IPS DF 6.9 (cell line): ENCODE measurements at places on chromosomes 7 and 10.

- DNase-seq = no peak
Observed at GRCh38 chr7:116013675-116014074, 16.9 kb downstream of the TFEC start.

DNA sequence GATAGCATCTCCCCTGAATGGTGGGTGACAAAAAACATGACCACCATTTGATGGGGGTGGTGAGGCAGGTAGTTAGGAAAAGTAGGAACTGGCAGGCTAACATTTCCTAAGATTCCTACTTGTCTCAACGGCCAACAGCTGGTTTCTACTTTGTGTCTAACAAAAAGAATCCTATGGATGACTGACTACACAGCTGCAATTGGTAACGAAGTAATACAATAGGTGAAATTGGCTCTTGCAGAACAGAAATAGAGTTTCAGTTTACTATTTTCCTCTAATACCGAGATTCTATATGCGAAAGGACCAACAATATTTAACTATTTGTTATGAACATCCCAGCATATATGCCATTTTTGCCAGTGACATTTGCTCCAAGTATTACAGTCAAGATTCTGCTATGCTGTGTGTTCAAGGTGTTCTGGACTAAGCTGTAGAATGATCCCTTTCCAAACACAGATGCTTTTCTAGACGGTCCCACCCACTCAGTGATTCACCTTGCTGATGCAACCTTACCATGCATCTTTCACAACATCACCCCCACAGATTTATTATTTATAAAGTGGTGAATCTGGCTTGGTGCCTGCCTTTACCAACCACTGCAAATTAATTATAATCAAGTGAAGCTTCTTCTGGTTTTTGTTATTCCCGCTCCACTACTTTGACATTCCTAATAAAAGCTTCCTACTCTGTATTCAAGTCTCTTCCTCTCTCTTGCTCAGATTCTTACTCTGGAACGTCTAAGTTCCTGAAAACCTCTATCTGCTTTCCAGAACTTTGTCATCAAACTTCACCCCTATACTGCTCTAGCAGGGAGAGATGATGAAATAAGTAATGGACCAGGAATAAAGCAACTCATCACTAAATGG lies 16.8 kb downstream of the BBIP1 start:
- no peak for DNase-seq

- no peak for DNase-seq
Observed at GRCh38 chr10:110273474-110273873, 31.2 kb downstream of the SMNDC1 start.

DNA sequence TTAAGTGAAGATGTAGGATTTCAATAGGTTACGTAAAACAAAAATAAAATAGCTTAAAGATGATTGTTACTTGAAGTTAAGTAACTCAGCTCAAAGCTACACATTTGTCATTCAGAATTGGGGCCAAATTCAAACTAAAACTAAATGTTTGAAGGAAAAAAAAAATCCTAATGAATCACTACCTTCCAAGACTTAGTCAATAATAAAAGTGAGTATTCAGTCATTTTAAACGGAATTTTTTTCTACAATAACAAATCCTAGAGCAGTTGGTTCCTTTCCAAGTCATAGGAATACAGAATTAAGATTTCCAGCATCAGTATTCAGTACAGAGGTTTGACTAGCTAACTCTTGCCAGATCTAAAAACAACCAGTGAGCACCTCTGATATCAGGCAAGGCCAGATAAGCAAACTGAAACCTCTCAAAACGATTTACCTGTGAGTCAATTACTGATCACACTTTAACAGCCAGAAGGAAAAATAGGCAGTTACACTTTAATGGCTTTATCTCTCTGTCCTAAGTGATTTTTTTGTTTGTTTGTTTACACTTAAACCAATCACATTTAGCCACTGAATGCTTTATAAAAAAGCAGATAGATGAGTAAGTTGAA lies 669.8 kb upstream of the ANKRD30A start:
- DNase-seq = no peak

- DNase-seq = no peak
Observed at GRCh38 chr10:51487576-51487975, 211.8 kb downstream of the CSTF2T start.

DNA sequence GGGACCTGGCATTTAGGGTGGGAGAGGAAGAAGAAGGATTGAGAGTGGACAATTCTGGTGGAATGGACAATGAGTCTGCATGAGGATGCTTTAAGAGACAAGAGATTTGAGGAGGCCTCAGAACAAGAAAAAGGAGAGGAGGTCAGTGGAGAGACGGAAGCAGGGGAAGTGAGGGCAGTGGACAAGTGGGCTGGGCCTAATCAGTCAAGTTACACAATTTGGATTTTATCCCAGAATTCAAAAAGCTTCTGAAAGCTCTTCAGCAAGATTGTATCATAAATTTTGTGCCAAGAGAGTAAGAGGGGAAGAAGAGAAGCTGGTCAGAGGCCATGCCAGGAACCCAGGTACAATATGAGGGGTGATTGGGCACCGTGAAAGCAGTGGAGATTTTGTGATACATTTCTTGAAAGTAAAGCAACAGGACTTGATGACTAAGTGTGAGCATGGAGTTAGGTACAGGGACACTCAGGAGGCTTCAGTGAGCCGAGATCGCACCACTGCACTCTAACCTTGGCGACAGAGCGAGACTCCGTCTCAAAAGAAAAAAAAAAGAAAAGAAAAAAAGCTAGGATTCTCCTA lies 19.3 kb upstream of the TSPAN13 start:
- no peak for DNase-seq

- DNase-seq = no peak
Observed at GRCh38 chr10:68586606-68587305, 26.6 kb downstream of the TET1 start.

- no peak for DNase-seq
Observed at GRCh38 chr10:132939957-132940790, 2.2 kb downstream of the CFAP46 start.

- no peak for DNase-seq
Observed at GRCh38 chr10:69802424-69803161, 887 bp downstream of the COL13A1 start.

DNA sequence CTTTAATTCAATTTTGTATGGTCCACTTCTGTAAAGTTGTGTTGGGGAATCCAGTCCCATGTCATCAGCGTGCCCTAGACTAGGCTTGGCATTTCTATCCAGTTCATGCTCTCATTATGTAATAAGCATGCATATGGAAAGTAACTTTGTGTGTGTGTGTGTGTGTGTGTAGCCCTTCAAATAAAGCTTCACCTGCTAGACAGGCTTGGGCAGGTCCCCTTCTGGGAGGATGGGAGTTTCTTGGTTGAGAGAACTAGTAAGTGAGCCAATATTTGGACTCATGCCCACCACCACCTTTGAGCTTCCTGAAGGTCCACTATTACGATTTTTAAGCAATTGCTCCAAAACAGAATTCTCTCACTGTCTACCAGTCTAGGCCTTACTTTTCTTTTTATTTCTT lies 6.9 kb downstream of the BZW2 start:
- DNase-seq = no peak

DNA sequence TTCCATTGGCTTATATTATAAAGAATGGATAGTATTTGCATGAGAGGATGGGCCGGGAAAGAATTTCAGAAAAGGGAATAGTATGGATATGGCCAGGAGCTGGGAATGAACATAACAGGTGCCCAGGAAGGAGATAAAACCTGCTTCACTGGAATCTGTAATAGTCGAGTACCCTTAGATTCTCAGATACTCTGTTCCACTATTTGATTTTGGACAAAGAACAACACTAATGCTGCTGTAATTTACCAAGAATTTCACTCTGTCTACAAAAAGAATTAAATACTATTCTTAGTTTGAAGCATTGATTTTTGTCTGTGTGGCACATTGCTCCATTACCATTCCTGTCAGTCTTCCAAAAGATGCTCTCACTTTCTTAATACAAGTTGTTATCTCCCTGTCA lies 718.2 kb upstream of the LRRN3 start:
- no peak for DNase-seq

- no peak for DNase-seq
Observed at GRCh38 chr10:129605986-129606518, 139.0 kb downstream of the MGMT start.

- DNase-seq = no peak
Observed at GRCh38 chr7:112986256-112987031, 100.2 kb downstream of the GPR85 start.

DNA sequence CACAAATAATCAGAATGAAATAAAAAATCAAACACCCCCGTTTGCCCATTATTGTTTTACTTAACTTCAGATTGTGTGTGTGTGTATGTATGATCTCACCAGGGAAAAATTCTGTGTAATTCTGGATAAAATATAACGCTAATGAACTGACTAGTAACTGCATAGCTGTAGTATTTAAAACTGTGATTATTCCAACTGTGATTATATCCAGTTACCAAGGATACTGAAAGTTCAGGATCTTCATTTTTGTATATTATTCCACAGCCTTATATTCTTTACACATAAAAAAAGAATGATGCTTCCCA lies 2.9 kb downstream of the TWIST1 start:
- DNase-seq = no peak

GRCh38 chr10:129446183-129446581 lies 20.9 kb upstream of the MGMT start:
- no peak for DNase-seq

GRCh38 chr10:104657036-104657435 lies 15.9 kb downstream of the SORCS3 start:
- DNase-seq = no peak

DNA sequence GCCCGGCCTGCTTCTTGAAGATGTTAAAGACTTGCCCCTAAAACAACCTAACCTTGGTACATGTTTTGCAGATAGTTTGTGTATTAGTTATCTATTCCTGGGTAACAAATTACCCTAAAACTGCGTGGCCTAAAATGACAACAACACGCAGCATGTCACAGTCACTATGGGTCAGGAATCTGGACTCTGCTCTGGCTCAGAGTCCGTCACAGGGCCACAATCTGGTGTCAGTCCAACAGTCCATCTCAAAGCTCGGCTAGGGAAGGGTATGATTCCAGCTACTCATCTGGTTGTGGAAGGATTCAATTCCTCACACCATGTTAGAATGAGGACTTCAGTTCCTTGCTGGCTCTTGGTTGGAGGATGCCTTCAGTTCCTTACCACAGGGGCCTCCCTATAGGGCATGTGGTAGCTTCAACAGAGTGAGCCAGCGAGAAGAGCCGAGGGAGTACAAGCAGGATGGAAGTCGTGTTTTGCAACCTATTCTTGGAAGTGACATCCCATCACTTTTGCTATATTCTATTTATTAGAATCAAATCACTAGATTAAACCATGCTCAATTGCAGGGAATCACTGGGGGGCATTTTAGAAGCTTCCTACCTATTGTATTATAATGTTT lies 71.3 kb downstream of the ANLN start:
- DNase-seq = no peak

DNA sequence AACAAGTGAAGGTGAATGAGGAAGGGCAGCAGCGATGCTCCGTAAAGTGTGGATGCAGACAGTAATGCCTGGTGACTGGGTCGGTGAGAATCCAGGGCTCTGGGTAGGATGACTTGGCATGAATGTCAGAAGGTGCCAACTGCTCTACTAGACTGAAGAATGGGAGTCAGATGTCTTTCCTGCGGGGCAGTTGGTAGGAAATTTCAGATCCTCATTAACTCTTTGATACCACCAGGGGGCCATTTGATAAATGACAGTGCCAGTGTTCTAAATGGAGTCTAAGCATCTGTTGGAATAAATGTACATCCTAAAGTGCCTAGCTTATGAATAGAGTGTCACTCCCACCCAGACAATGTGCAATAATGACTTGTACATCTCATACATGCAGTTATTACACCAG lies 462.0 kb downstream of the GRM8 start:
- DNase-seq = no peak

DNA sequence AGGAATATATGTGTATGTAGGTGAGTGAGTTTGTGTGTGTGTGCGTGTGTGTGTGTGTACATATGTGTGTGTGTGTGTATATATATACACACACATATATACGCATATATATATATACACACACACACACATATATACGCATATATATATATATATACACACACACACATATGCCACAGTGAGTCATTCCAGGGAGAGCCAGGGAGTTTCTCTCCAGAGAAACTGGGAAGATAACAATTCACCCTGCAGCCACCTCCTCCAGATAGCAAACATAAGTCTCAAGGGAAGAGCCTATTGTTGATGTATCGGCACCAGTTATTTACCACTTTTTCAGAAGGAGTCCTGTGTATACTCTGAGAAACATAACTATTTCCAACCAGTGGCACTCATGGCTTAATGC lies 102.3 kb upstream of the STK17A start:
- no peak for DNase-seq

DNA sequence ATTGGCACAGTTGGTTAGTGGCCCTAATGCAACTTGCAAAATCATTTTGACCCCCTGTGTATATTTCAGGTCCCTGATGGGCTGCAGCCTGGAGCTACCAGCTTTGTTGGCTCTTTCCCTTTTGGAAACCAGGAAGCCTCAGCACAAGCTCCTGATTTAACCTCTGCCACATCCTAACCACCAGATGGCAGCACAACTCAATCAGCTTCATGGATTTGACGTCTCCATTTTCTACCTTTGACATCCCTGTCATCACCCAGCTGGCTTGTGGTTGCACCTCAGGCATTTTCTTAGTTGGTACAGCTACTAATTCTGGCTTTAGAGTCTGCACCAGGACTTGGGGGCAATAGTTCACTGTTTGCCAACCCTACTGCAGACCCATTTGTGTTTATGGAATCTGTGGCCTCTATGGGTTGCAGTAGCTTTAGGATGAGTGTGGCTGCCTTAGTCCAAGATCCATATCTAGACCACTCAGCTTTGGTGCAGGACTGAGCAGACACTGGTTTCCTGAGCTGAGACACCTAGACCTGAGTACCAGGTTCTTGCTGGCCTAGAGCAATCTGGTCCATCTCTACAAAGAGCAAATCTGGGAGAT lies 456.2 kb downstream of the REEP3 start:
- DNase-seq = peak; percentile 71

GRCh38 chr7:135151533-135151932 lies 3.7 kb downstream of the TMEM140 start:
- no peak for DNase-seq

GRCh38 chr7:106471021-106471420 lies 186.2 kb upstream of the NAMPT start:
- DNase-seq = no peak

DNA sequence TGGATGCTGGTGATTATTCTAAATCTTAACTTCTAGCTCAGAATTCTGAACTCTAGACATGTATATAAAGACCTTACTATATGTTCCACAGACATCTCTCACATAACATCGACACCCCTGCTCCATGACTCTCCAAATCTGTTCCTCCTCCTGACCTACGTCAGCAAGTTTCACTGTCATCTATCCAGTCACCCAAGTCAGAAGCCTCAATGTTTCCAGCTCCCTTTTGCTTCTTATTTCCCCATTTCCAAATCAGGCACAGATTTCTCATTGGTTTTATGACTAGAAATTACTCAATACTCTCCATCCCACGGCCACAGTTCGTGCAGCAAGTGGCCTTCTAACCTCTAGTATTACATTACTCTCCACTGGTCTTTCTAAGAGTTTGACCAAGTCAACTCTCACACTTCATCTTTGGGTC lies 28.5 kb downstream of the EPC1 start:
- no peak for DNase-seq

GRCh38 chr10:26516540-26517101 lies 78.5 kb downstream of the APBB1IP start:
- no peak for DNase-seq
